Renal pelvis (tissue), 12 donors: ENCODE measurements at places on chromosomes 1 and 21.
A peak's percentile ranks its signal among the peaks of the same experiment; 100 is the strongest.

- peak; percentile 71 for DNase-seq
Measured at GRCh38 chr1:241323514-241324195, 33.4 kb downstream of the RGS7 start.

GRCh38 chr1:6947952-6948351 lies 162.7 kb downstream of the CAMTA1 start:
- DNase-seq: no peak

- DNase-seq: no peak
Measured at GRCh38 chr1:178606839-178607238, 93.9 kb downstream of the TEX35 start.

DNA sequence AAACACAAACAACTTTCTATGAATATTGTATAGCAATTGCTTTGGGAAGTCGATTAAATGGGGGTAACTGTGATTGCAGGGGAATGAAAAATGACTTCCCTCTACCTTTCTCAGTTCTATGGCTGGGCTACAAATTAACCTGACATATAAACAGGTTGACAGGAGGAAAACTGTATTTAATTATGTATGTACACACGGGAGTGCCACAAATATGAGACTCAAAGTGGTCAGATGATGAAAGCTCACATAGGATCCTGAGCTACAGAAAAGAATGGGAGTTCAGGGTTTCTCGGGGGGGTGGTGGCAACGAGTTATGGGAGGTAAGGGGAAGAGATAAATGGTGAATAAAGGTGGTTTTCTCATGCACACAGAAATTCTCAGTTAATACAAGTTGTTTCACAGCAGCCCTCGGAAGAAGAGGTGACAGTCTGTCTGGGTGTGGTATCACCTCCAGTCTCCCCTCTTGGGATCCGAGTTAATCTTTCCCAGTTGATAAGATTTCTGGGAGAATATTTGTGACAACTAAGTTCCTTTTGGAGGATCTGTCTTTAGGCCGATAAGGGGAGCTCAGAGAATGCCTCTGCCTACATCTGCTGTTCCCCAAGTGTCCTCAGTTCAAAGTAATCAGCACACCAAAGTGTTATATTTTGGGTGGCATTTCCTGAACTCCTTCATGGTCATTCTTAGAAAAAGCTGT lies 26.3 kb downstream of the GADD45A start:
- DNase-seq: no peak

DNA sequence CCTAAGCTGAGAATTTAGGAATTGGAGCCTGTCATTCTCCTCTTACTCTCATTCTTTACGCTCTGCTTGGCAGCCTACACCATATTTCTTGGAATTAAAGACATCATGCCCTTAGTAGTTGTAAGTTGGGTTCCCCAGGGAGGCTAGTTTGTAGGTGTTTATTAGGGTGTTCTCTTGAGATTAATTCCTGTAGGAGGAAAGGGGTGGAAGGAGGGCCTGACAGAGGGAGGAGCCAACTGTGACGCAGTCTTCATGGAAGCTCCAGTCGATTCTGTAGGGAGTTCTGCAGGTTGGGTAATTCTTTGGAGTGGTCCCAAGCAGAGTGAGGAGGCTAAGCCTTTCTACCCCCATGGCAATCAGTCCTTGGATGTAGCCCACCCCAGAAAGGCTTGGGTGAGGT lies 111.4 kb downstream of the HHAT start:
- DNase-seq: no peak

- DNase-seq: no peak
Measured at GRCh38 chr1:30290581-30290980, 432.8 kb downstream of the MATN1 start.

DNA sequence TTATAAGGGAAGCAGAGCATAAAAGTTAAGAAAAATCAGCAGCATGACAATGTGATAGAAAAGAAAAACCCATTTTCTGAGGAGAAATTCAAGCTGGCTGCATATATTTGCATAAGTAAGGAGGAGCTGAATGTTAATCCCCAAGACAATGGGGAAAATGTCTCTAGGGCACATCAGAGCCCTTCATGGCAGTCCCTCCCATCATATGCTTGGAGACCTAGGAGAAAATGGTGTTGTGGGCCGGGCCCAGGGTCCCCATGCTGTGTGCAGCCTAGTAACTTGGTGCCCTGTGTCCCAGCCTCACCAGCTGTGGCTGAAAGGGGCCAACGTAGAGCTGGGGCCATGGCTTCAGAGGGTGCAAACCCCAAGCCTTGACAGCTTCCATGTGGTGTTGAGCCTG lies 100.6 kb upstream of the PLPPR4 start:
- no peak for DNase-seq

DNA sequence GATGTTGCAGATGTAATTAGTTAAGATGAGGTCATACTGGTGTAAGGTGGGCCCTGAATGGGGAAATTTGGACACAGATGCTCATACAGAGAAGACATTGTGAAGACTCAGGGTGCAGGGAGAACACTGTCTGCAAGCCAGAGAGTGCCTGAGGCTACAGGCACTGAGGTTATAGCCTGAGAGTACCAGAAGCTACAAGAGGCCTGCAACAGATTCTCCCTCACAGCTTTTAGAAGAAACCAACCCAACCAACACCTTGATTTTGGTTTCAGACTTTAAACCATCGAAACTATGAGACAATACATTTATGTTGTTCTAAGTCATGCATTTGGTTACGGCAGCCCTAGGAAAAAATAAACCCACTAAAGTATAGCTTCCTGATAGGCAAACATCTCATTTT lies 321.7 kb upstream of the USP25 start:
- no peak for DNase-seq

DNA sequence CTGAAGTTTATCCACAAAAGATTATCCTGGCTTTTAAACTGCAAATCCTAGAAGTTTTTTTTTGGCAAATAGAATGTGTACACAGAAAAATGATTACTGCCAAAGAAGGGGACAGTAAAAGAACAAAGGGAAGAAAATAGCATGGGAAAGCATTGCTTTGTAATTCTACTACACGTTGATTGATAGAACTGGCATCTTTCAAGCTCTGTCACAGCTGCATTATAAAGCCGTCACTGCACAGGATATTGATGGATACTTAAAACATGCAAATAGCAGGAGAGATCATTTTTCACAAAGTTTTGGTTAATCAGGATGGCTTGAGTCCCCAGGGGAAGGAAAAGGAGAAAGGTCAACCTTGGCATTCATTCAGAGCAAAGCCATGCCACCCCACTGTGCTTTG lies 183.7 kb upstream of the RRP15 start:
- DNase-seq: no peak

GRCh38 chr1:185680453-185680852 lies 53.7 kb upstream of the HMCN1 start:
- no peak for DNase-seq

- DNase-seq: no peak
Measured at GRCh38 chr1:177802304-177802703, 167.6 kb downstream of the SEC16B start.

DNA sequence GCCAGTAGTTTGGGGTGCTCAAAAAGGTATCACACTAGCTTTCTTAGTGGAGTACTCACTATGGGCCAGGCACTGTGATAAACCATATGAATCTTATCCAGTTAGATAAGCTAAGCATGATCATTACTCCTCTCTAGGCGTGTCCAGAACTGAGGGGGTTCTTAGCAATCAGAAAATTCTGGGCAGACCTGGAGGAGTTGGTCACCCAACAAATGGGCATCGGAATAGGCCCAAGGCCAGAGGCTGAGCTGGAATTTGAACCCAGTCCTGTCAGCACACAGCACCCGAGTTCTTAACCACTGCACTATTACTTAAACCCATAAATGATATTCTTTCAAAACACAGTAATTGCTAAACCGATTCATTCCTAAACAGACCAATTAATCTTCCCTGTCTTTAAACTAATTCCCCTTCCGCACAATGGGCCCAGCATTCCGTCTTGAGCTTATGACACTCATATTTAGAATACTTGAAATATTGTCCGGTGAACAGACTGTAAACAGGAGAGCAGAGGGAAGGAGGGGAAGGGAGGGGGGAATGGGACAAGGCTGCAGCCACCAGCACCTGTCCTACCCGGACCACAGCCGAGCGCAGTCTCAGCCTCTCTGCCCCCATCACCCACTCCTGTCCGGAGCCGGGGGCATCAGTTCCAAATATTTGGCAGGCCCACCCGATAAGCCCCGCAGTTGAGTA lies 113.0 kb upstream of the GADD45A start:
- DNase-seq: no peak

GRCh38 chr1:209993061-209993830 lies 55.2 kb downstream of the SYT14 start:
- DNase-seq: no peak
